A549 treated with RU486 at 1 μM for 4 hours (cell line): ENCODE measurements at places on chromosomes 5 and 9. TPM values are rescaled to one million over a fixed set of nuclear protein-coding genes. Genes with fewer than 3 reads are reported as not detected.

SPINK6 gene
- 0.31 to 0.52 TPM (median 0.37 TPM) in 4 of 5 replicates, not detected in the other for total RNA-seq

DMRT2 gene
- total RNA-seq, result 0.13 TPM in 1 of 5 replicates, not detected in the others

FLT4 gene
- total RNA-seq, result 1.7 to 3.4 TPM (median 2.5 TPM) in 5 replicates

MPDZ gene
- total RNA-seq, result 8.5 to 14.0 TPM (median 12.5 TPM) in 5 replicates

FOXD4L3 gene
- total RNA-seq, result 0.07 to 0.29 TPM (median 0.09 TPM) in 5 replicates
